Thymus (tissue), 14 donors: ENCODE measurements at places on chromosomes 6 and 20.

DNA sequence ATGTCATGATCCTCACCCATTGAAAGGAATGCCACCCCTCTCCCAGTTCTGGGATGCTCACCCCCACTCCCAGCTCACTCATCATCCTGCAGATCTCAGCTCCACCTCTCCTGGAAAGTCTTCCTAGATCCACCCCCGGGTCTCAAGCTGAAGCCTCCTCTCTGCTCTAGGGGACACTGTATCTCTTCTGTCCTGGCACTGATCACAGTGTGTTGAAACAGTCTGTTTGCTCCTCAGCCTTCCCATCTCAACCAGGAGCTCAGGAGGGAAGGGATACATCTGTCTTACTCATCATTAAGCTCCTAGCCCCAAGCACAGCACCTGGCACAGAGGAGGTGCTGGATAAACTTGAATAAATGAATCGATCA lies 80.1 kb downstream of the MRPL14 start:
- no peak for DNase-seq

GRCh38 chr20:44302026-44302669 lies 8.9 kb downstream of the FITM2 start:
- DNase-seq, result no peak

- DNase-seq, result no peak
These were observed 143.2 kb upstream of the TENT5A start for GRCh38 chr6:81895511-81896185.

GRCh38 chr6:41546475-41546865 lies 289 bp downstream of the FOXP4 start:
- DNase-seq, result no peak

- DNase-seq, result no peak
These were observed 783.2 kb downstream of the DHX35 start for GRCh38 chr20:39745380-39745779.

DNA sequence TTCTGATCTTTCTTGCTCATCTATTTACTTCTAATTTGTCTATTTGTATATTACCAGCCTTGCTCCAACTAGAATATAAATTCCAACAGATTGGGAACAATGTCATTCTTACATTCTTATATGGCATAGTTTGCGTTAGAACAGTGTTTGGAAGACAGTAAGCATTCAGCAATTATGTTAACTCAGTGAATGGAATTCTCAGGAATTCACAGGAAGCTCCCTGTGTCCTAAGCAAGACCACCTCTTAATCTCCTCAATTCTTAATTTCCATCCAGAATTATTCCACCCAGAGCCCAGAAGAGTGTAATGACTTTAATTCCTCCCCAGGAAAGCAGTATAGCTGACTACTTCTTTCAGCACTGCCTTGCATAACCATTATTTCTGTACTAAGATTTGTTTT lies 18.2 kb upstream of the HS3ST5 start:
- no peak for DNase-seq

DNA sequence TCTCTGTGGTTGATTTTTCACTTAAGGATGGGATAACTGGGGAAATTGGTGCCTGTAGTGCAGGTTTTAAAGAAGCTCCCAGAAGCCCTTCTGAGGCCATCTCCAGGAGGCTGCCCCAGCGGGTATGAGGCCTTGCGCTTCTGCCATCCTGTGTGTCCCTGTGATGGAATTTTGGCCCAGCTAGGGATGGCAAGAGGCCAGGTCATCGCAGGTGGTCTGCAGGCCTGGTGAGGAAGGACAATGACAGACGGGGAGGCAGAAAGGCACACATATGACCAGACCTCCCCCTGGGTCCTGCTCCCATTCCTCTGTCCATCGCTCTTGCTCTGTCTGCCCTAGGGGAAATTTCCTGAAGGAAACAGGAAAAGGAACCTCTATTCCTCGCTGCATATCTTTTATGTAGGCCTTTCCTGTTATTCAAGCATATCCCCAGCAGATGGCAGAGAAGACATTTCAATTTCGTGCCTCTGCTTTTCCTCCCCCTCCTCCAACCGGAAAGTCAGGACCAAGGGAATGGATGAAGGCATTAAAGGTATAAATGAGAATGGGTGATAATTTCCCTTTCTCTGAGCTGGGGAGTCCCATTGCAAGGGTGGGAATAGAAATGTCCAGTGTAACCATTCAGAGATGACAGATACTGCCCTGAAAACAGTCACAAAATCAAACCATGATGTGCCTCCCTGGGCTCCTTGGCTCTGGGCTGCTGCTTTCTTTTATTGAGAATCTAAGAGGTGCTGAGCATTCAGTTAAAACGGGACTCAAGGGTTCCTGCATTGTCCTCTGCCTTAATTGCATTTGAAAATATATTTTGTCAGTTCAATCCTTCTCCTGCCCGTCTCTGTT lies 17.6 kb upstream of the HLA-F start:
- DNase-seq, result no peak

DNA sequence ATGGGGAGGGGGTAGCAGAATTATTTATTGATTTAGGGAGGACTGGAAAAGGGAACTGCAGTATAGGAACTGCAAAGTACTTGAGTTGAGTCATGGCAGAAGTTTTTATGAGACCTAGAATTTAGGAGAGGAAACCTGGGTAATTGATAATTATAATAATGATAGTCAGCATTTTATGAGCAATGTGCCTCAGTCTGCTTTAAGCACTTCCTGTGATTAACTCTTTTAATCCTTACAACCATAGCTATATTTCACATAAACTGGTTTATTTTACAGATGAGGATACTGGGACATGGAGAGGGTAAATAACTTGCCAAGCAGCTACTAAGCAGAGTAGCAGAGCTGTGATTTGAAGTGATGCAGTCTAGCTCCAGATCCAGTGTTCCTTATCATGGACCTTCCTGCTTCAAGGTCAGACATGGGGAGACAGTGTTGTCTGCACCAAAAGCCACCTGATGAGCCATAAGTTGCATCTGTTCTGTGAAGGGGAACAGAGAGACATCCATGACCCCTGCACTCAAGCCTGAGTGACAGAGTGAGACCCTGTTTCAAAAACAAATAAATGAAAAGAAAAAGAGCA lies 13.6 kb downstream of the LRRC1 start:
- DNase-seq, result no peak

GRCh38 chr6:36116943-36117342 lies 13.4 kb upstream of the MAPK13 start:
- DNase-seq, result no peak

DNA sequence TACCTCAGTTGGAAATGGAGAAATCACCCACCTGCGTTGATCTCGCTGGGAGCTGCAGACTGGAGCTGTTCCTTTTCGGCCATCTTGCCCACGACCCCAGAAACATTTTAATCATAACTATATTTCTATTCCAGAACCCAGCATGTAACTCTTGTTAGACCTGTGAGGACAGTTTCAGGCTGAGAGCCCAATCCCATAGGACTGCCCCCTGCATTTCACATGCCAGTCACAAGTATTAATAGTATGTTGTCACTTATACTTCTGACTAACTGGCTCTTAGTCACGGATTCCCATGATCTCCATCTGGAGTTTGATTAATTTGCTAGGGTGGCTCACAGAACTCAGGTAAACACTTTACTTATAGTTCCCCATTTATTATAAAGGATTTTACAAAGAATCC lies 96.0 kb upstream of the PRND start:
- DNase-seq, result no peak

DNA sequence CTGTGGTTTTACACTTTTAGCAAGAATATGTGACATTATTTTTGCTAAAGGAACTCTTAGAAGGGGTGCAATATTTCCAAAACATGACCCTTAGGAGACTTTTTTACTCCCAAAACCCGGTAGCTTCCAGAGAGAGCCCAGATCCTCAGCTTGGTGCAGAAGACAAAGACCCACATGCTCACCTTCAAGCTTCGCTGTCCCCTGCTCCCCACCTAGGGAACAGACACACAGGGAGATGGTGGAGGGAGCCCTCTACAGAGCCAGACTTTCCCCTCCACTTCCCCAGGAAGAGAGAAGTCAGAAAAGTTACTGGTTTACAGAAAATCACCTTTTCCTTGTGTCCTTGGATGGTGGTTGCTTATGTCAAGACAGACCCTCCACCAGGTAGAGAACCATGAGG lies 5.0 kb downstream of the CST4 start:
- DNase-seq, result no peak

DNA sequence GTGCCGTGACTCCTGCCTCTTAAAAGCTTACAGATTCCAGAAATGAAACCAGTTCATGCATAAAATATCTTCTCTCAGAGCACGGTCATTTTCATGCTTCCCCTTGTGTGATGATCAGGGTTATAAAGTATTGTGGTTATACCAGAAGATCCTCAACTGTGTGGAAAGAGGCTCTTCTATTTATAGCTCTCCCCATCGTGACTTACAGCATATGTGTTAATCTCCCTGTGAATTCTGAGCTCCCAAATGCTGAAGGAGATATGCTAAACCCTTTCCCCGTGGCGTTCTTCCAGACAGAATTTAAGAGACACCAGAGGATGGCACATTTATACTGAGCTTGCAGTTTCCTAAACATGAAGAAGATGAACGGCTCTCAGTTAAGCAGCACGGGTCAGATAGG lies 158.8 kb downstream of the CDH26 start:
- no peak for DNase-seq

- no peak for DNase-seq
These were observed at the start of gene SOX18 for GRCh38 chr20:64049060-64049877. SOX18 (minus strand) TSS chr20:64049639; CDS start chr20:64049516, 123 bp downstream.
